ENCODE measurements at places on chromosomes 11 and 22.

DNA sequence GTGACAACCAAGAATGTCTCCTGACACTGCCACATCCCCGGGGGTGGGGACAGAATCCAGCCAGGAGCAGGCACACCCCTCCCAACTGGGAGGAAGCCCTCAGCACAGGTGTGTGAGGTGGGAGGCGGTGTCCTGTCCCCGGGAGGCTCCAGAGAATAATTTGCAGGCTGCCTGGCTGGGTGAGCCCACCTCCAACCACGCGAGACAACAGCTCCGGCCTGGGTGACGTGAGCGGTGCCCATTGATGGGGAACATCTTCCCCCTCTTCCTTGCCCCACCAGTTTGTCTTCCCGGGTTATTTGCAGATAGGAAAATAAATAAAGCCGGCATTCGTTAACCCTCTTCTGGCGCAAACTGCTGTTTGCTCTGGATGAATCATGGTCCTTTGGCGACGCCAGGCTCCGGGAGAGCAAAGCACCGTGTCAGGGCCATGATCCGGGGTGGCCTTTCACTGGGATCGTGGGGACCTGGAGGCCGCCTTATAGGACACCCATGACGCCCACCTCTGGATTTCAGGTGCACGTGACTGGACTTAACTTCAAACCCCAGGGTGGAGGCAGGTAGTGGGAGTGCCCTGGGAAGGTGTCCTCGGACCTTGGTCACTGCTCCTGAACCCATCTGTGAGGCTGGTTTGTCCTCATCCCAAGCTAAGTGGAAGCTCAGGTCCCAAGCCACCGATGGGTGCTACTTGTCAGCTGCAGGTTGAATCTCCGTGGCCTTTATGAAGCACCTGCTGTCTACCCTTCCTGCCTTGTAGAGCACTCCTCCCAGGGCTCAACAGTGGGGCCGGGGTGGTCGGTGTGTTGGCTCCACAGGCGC lies 13.9 kb downstream of the CCND1 start:
- DNase-seq, result no peak

- no peak for DNase-seq
Observed at GRCh38 chr11:119886667-119887230, 157.7 kb upstream of the NECTIN1 start.

- no peak for DNase-seq
Observed at GRCh38 chr11:66918741-66919140, 39.4 kb downstream of the PC start.

DNA sequence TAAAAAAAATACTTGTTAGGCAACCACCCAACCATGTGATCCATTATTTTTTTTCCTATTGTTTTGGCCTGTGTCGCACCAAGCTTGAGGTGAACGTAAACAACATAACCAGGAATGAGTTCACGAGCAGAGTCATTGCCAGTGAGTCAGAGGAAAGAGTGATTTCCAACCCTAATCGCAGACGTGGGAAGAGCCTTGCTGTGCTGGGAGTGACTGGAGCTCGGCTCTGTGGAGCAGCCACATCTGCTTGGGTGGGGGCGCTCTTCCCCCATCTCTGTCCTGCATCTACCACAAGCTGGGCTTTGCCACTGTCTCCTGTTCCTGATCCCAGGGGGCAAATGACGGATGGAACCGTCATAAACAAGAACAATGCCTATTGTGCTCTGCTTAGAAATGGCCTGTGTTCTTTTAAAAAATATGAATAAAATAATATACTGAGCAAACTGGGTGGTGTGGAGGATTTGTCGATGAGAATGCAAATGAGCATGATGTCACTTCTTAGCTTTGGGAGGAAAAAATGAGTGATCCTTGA lies 210.0 kb downstream of the KIRREL3 start:
- no peak for DNase-seq

DNA sequence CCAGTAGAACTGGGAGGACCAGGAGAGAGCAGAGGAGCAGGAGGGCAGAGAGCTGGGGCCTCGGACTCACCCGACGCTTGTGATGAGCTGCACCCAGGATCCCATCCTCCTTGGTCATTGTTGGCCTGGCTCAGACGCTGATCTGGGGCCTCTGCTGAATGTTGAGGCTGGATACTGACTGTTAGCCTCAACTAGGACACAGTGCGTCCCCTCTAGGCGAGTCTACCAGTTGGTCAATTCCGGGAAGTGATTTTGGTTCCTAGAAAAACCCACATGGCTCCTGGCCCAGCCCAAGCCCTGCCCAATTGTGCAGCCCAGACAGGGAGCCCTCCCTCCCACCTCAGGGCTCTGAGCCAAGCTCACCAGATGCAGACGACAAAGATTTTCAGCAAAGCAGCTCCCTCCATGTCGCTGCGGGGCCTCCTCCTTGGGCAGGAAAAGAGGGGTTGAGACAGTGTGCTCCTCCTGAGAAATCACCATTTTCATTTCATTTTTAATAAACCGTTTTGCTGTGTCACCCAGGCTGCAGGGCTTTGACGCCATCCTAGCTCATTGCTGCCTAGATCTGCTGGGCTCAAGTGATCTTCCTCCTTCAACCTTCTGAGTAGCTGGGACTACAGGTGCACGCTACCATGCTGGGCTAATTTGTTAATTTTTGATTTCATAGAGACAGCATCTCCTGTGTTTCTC lies at the start of gene APOL4:
APOL4 (minus strand) TSS at position 180 of the 690 bp plus-strand sequence; CDS start at position 105, 75 bp downstream.
- DNase-seq, result no peak

GRCh38 chr11:110894224-110894623 lies 182.0 kb upstream of the ARHGAP20 start:
- DNase-seq, result no peak

GRCh38 chr11:15905366-15906104 lies 450.8 kb downstream of the SOX6 start:
- no peak for DNase-seq

GRCh38 chr11:69859275-69859934 lies 40.2 kb upstream of the FGF3 start:
- DNase-seq, result no peak

DNA sequence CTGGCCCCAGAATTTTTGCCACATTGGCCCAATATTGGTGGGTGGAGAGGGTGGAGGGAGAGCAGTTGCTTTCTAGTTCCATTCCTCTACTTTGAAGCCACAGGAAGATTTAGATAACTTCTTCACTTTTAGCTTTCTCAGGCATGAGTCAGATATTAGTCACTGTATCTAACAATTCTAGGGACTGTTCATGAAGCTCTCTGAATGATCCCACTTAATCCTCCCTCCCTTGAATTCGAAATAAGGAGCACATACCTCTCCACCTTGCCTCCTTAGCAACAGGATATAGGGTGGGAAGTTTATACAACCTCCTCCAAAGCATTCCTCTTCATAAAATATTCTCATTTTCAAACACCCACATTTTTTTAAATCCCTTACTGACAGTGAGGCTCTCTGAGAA lies 13.5 kb downstream of the FSHB start:
- no peak for DNase-seq

- no peak for DNase-seq
Observed at GRCh38 chr11:121757480-121758125, 304.8 kb upstream of the SORL1-AS1 start.

DNA sequence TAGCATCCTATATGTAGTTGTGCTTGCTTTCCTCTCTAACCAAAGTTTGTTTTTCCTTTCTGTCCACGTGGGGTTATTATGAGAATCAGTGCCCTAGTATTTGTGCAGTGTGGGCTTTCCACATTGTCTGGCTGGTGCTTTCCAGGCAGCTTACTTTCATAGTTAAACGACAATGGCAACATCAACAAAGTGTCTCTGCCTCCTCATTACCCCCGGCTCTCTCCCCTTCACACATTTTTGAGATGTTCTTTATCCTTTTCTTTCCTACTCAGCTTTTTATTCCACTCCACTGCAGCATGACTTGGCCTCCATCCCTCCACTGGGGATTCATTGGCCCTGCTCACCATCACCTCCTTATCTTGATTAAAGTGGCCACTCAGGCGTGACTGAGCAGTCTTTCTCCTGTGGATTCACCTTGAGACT lies 19.1 kb downstream of the SPECC1L start:
- no peak for DNase-seq

DNA sequence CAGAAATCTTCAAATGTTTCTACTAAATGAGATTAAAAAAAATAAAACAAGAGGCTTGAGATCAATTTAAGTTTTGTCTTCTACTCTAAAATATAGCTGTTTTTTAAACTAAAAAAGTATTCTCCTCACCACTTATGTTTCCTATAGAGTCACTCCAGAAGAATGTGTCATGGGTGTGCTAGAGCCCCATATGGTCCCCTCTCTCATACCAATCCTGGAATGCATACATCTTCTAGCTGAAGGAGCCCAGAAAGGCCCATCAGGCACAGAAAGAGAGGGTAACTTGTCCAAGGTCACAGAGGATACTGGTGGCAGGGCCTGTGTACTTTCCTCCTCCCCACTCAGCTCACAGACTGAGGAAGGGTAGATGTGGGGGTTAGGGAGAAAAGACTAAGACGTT lies 34.4 kb downstream of the RELT start:
- no peak for DNase-seq

DNA sequence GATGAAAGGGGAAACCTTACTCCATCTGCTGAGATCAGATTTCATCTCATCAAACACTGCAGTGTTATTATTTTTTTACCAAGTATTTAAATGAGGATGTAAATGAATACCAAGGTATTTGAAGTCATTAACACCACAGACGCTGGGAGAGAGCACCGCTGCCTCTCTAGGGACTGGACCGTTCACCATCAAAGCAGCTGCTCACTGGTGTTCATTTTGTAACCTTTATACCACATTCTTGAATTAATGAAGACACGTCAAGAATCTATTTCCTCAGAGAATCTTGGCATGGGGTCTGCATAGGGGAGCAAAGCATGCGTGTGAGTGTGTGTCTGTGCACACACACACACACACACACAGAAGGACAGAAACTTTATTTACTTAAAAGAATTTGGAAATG lies 15.6 kb downstream of the SIAE start:
- no peak for DNase-seq
